ENCODE measurements at places on chromosomes 4 and X.

DNA sequence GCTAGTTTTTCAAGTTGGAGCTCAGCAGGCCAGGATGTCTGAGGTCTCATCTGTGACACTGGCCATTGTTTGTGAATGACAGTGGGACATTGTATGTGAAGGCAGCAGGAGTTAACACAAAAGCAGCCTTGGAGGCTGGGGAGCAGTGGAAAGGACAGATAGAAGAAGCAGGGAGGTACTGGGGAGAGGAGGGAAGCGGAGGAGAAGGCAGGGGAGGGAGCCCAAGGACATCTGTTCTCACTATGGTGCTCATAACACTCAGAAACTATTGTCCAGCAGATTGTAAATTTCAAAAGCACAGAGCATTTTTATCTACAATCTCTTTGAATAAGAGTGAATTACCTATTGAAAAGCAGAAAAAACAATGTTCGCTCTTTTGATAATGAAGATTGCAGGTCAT is 253.6 kb upstream of the DIPK2B start:
- DNase-seq = no peak

DNA sequence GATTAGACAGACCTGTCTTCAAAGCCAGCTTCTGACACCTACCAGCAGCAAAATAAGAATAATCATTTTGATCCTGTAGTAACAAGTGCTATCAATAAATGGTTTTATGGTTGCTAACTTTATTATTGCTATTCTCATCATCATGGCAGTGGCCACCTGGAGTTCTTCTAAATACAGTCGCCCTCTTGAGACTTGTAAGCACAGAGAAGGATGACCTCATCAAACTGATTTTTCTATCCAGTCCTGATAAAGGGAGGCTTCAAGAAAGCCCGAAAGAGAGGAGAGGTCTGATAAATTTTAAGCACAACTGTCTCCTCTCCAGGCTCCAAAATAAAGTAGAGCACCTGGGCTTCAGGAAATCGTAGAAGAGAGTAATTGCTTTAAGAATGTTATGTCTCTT is 286.4 kb downstream of the USP46 start:
- no peak for DNase-seq

GRCh38 chrX:132956421-132957210 is 1.8 kb downstream of the HS6ST2 start:
- DNase-seq = no peak

DNA sequence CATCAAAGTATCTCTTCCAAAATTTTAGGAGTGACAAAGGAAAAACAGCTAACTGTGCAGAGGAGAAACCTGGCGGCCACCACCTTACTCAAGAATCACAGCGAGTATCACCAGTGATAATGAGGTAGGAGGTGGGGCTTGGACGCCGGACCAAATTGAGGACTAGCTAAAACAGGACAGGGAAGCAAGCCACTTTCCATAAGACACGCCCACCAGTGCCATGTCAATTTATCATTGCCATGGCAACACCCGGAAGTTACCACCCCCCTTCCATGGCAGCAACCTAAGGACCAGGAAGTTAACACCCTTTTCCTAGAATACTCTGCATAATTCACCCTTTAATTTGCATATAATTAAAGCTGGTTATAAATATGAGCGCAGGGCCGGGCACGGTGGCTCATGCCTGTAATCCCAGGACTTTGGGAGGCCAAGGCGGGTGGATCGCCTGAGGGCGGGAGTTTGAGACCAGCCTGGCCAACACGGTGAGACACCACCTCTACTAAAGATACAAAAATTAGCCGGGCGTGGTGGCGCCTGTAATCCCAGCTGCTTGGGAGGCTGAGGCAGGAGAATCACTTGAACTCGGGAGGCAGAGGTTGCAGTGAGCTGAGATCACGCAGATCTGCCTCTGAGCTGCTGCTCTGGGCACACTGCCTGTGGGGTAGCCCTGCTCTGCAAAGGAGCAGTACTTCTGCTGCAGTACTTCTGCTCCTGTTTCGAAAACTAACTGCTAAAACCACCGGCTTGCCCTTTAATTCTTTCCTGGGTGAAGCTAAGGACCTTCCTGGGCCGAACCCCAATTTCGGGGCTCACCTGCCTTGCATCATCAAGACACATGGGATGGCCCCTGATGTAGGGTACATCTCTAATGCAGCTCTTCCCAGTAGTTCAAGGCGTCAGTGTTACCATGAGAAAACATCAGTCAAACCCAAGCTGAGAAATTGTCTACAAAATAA is 116.7 kb downstream of the HMX1 start:
- no peak for DNase-seq

- DNase-seq = no peak
Measured at GRCh38 chrX:69298466-69299140, 133.3 kb upstream of the PJA1 start.

- no peak for DNase-seq
Measured at GRCh38 chrX:80513625-80514024, 93.4 kb downstream of the TENT5D start.

- no peak for DNase-seq
Measured at GRCh38 chr4:140056015-140056414, 98.0 kb downstream of the MAML3 start.

Data from stimulated activated CD8-positive, alpha-beta memory T cell treated with anti-CD3 and anti-CD28 coated beads, Interleukin-4, amount 100 ng/mL, for 1 hour (primary cell).